ENCODE measurements at places on chromosomes 6 and 20.

DNA sequence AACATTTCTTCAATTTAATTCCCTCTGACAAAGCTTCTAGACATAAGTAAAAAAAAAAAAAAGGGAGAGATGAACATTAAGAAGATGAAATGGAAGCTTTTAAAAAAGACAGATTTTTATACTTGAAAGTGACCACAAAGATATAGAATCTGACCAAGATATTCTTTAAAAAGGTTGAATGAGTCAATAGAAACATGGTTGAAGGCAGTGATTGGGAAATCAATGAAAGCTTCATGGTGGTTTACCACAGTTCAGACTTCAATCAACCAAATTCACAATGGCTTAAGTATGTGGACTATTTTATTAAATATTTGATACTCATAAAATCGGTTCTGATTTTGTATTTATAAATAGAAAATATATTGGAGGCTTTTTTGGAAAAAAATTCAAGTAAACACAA lies 248.4 kb upstream of the HSF2 start:
- no peak for DNase-seq

DNA sequence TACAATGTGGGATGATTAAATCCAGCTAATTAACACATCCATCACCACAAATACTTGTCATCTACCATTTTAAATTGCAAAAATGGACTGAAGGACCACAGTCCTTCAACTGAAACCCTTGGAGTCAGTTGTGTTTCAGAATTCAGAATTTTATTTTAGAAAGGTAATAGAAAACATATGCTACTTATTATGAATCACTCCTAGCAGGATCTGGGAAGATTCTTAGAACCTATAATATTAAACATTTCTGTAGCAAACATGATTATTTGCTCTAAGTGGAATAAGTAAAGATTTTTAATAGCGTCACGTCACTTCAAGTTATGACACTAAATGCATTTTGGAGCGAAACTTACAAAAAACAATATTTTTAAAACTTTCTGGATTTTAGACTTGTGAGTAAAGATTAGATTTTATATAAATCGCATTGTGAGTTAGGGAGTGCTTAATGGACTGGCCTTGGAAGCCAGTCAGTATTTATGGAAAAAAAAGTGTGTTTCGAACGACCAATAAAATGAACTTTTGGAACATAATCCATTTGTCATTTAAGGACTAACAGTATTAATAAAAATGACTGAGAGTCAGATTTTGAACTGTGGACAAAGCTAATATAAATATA lies 71.8 kb upstream of the PHACTR2 start:
- DNase-seq = no peak

GRCh38 chr6:12613811-12614210 lies 102.8 kb upstream of the PHACTR1 start:
- DNase-seq = no peak

- DNase-seq = no peak
Observed at GRCh38 chr6:35594503-35595186, 81.9 kb upstream of the TULP1 start.

GRCh38 chr6:124234801-124235200 lies 431.1 kb downstream of the NKAIN2 start:
- DNase-seq = no peak

GRCh38 chr20:46438156-46438750 lies 31.8 kb upstream of the ELMO2 start:
- DNase-seq = no peak

GRCh38 chr6:24060982-24061754 lies 64.8 kb upstream of the NRSN1 start:
- no peak for DNase-seq

GRCh38 chr6:113353392-113353791 lies 503.8 kb upstream of the MARCKS start:
- DNase-seq = no peak
